Stimulated activated CD8-positive, alpha-beta memory T cell treated with anti-CD3 and anti-CD28 coated beads, Interleukin-4, amount 100 ng/mL, for 1 hour (primary cell): ENCODE measurements at places on chromosomes 5 and 9.

DNA sequence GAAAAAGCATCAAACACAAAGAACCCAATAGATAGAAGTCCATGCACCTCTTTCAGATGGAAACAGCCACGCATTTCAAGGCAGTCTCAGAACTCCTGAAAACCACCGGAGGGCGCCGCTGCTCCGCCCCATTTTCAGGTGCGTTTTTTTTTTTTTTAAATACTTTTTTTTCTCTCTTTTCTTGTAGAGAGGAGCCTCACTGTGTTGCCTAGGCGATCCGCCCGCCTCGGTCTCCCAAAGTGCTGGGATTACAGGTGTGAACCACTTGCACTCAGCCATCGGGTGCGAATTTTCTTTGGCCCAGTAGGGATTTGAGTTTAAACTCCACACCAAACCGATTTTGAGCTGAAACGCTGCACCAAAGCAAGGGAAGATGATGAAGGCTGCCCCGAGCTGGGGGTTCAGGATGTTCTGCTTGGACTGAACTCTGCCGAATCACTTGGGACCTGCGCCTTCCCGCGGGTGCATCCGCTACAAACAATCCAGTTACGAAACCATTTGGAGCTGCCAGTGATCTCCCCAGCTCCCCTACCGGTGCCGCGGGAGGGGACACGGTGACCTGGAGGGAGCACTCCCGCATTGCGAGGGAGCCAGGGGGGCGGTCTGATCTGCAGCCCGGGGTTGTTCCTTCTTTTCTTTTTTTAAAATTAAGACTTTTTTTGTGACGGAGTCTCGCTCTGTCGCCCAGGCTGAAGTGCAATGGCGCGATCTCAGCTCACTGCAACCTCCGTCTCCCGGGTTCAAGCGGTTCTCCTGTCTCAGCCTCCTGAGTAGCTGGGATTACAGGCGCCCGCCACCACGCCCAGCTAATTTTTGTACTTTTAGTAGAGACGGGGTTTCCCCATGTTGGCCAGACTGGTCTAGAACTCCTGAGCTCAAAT lies 1.4 kb downstream of the PTGR1 start:
- peak; percentile 5 for DNase-seq

- no peak for DNase-seq
Measured at GRCh38 chr9:83655433-83655832, 32.5 kb downstream of the IDNK start.

DNA sequence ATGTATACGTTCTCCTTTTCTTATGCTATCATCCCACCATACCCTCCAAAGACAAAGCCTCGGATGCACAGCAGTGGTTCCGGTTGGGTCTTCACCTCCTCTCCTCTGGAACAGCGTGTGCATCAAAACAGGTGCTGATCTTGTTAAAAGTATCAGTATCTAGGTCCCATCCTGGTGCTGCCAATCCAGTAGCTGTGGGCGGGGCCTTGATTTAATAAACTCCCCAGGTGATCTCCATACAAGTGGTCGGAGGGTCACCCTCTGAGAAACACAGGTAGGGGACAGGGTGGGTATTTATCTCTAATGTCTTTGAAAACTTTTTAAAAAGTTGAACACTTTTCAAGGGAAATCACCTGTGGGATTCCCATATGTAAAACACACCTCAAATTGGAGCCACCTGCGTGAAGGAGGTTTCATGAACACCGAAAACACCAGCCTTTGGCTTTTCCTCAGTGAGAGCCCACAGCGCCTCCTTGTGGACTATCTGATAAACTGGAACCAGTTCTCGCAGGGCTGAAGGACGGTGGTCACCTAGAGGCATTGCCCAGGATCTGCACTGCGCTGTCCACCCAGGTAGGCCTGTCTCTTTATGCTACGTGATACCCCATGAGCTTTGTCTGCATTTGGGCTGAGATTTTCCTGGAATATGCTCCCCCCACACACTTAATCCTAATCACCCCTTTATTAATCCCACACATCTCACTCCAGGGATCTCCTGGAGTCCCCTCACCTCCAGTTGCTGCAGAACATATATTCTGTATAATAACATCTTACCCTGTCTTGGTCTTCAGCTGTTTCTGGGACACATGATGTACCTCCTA lies 80.5 kb upstream of the EPB41L4B start:
- DNase-seq: no peak

DNA sequence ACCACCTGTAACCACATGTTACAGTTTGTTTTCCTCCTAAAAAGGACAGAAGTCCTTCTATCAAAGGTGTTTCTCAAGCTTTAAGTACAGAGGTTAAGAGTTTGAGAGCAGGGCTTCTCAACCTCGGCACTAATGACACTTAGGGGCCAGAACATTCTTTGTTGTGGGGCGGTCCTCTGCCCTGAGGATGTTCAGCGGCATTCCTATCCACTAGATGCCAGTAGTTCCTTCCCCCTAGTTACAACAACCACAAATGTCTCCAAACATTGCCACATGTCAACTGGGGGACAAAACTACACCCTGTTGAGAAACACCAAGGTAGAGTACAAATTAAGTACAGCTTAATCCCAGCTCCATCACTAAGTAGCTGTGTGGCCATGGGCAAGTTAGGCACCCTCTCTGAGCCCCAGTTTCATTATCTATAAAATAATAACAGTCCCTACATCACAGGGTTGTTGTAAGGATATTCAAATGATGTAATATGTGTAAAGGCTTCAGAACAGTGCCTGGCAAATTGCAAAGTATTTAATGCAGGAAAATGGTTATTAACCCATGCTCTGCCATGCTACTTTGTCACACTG lies 44.6 kb downstream of the PIP5K1B start:
- no peak for DNase-seq

DNA sequence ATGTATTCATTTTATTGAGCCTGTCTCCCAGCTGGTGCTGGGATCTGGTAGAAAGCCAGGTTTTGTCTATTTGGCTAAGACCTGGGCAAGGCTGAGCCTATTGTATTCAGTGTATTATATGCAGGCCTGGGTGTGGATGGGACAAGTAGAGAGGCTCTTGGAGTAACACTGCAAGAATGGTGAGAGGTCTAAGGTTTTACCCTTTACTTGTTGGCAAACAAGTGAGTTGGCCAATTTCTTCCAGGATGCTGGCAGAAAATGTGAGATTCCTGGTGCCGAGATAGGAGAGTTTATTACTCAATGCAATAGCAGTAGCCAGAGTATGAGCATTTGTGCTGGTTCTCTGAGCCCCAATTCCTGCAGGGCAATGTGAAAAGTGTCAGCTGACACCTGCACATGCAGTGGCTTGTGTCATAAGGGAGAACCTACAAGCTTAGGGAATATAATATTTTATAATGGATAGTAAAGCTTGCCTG lies 141.7 kb upstream of the PRLR start:
- DNase-seq: no peak

GRCh38 chr9:87810008-87810407 lies 72.7 kb upstream of the SPATA31E1 start:
- no peak for DNase-seq

- DNase-seq: no peak
Measured at GRCh38 chr9:8252445-8252844, 452.9 kb upstream of the DMAC1 start.

DNA sequence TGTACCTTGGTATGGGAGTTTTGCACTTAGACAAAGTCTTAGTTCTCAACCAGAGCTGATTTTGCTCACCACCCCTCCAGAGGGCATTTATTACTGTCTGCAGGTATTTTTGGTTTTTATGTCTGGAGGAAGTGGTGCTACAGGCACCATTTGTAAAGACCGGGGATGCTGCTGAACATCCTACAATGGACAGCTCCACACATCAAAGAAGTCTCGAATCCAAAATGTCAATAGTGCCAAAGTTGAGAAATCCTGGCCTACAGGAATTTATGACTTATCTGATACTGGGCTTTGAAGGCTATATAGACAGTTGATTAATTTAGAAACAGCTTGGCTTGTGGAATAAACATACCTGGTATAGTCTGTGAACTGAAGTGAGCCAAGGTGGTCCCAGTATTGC lies 137.5 kb downstream of the PIP5K1B start:
- no peak for DNase-seq

DNA sequence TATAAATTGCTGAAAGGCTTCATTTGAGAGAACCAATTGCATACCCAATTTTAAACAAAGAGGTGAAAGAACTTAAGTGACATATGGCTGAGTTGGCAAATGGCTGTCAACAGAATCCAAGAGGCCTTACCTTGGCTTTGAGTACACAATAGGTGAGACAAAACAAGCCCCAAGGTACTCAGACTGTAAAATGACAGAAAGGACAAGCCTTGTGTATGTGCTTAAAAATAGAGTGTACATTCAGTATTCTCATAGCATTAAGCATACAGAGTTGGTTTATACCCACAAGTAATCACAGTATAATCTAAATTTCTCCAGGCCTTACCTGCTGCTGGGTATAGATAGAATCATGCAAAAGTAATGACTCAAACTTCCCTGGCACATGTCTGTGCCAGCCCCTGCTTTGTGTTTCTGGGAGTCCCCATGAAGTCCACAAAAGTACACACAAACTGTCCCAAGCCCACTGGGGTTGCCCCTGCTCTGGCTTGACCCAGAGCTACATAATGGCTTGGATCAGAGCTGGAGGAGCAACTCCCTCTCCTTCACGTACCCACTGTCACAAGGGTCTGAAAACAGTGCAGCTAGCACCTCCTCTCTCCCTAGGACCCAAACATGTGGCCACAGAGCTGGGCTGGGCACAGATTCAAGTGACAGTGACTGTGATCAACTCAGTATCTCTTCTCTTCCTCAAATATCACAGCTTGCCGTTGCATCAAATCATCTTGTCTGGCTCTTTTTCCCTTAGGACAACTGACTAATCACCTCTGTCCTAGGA lies 250.8 kb downstream of the ENC1 start:
- no peak for DNase-seq

DNA sequence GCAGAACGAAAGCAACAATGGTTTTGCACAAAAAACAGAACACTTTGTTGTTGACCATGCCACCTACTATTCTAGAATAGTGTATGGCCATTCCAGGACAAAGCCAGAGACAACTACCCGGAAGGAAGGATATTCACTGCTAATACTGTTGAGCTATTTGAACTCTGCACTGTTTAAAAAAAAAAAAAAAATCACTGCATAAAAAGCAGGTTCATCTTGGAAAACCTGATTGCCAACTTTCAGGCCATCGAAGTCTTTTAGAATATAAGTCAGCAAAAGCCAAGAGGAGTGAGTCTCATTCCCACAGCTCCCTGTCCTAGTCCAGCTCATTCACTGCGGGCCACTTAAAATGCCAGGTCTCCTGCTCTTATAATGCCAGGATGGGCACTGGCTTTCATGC lies 4.0 kb downstream of the ENC1 start:
- DNase-seq: no peak

- DNase-seq: no peak
Measured at GRCh38 chr5:143078971-143079370, 308.8 kb downstream of the ARHGAP26 start.

DNA sequence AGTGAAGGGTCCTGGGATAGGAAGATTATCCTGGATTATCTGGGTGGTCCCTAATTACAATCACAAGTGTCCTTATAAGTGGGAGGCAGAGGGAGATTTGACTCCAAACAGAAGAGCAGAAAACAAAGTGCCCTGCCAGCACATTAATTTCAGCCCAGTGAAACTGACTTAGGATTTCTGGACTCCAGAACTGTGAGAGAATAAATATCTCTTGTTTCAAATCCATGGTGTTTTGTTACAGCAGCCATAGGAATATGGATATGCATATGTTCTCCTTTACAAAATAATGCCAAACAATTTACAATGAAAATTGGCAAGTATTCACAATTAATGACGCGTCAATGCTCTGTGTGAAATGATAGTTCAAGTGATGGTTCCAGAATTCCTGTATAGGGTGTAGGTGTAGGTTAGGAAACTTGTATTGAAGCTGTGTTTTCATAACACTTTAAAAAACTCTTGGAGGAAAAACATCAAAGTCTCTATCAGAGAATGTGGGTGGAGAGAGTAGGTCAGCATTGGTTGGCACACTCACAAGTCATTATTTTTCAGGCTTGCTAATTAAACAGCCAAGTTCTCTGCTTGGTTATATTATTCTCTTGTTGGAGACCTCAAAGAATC lies 19.9 kb upstream of the PLPP1 start:
- no peak for DNase-seq

DNA sequence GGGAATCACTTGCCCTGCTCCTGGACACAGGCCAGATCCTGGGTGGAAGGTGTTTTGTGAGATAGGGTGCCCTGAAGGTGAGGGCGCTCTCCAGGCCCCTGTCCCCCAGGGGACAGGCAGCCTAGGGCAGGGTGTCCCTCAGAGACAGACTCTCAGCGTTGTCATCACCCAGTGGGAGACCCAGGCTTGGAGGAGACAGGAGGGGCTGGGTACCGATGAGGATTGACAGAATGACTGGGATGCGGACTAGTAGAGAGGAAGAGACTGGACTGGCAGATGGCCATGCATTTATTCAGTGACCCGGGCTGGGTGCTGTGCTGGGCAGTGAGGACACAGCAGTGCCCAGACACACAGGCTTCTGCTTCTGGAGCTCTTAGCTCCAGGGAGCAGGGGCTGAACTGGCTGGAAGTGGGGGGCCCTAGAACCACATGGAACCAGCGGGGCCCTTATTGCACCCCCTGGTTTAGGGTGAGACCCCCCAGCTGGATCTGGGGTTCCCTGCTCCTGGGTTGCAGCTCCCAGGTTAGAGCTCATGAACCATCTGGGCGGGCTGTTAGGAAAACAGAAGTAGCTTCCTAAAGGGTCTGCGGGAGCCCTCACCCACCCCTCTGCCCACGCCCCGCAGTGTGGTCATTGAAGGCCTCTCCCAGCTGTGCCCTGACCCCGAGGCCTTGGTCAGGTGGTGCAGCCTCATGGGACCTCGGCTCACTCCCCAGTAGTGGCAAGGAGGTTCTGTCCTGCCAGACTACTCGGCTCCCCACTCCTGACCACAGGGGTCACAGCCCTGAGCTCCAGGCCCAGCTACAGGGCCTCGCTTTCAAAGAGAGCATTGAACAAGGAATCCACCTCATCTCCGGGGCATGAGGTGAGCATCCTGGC lies 116.7 kb upstream of the LMX1B start:
- DNase-seq: no peak

DNA sequence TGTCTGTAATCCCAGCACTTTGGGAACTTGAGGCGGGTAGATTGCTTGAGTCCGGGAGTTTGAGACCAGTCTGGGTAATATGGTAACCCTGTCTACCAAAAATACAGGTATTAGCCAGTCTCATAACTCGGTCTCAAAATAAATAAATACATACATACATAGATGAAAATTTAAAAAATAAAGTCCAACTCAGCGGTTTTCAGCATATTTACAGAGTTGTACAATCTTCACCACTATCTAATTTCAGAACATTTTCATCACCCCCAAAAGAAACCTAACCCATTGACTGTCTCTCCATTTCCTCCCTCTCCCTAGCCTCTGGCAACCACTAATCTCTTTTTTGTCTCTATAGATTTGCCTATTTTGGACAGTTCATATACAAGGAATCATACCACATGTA lies 10.7 kb downstream of the RMND5B start:
- no peak for DNase-seq

- DNase-seq: no peak
Measured at GRCh38 chr5:53089481-53089991, 20.0 kb downstream of the MOCS2 start.
